CD4-positive, alpha-beta T cell (primary cell): ENCODE measurements at places on chromosomes 1 and 21.

GRCh38 chr1:89221341-89221740 lies 22.6 kb upstream of the GBP4 start:
- no peak for DNase-seq

- DNase-seq, result no peak
These were observed 121.3 kb downstream of the TNNI3K start for GRCh38 chr1:74356493-74356892.

GRCh38 chr21:39137248-39138178 lies 45.7 kb downstream of the PSMG1 start:
- no peak for DNase-seq

DNA sequence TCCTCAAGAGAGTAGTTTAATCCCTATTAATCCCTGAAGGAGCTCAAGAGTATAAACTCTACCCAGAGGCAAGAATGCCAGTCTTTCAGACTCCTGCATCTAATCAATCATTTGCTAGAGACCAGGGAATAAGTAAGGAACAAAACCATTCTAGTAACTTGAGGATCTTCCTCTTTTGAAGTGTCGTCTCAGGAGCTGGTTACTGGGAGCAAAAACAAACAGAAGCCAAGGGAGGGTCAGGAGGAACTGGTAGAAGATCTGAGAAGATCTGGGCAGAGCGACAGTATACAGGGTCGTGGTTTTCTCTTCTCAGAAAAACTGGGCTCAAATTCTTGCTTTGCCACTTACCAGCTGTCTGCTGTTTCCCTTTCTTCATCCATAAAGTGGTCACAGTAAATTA lies 69.3 kb downstream of the RPS6KA1 start:
- no peak for DNase-seq

- DNase-seq, result no peak
These were observed 19.0 kb downstream of the FBXO28 start for GRCh38 chr1:224132901-224133300.

DNA sequence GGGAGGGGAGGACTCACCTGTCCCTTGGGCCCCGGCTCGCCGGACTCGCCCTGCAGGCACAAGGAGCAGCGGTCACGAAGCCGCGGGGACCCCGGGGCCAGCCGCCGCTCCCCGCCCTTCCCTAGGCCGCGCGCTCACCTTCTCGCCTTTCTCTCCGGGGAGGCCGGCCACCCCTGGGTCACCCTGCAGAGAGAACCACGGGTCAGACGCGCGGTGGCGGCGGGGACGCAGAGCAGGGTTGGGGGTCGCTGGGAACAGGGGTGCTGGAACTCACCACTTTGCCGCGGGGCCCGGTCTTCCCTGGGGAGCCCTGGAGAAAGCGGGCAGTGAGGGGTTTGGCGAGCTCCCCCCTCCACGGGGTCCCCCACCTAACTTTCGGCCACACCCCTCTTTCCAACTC lies 13.3 kb downstream of the COL9A2 start:
- DNase-seq, result no peak

- no peak for DNase-seq
These were observed 1.4 kb downstream of the PFKFB2 start for GRCh38 chr1:207054491-207054890.

GRCh38 chr21:22703521-22703920 lies 1705.3 kb downstream of the NCAM2 start:
- no peak for DNase-seq

DNA sequence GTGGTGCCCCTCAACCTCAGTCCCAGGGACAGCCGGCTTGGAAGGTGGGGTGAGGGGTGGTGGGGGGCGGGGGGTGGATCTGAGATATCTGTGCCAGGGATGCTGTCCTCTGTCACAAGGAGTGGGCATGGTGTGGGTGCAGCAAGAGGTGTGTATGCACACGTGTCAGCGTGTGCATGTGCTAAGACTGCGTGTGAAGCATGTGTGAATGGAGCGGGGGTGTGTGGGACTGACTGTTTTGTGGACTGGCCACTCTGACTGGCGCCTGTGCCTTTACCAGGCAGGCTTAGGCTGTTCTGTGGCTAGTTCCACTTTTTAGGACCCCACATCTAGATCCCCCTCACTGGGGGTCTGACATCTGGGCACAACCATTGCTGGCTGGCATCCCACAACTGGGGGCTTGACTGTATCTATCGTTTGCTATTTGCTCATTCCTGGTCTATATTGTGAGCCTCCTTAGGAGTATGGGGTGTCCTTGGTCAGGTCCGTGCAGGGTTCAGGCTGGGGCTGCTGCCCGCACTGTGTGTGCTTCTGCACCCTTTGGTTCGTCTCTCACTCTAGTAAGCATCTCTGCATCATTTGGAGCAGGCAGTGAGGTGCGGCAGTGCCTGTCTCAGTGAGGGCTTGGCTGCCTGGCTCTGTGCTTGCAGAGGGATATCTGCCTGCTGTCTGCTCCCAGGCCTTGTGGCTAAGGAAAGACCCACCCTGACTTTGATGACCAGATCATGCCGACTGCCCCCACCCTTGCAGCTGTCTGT lies 1.9 kb downstream of the AMPD2 start:
- no peak for DNase-seq
